ENCODE measurements at places on chromosomes 6 and 20. TPM values are rescaled to one million over a fixed set of nuclear protein-coding genes. Genes with fewer than 3 reads are reported as not detected.

Gene FOXF2
- 0.05 TPM for total RNA-seq

Gene POM121L2
- not detected for total RNA-seq

Gene SLC22A23
- 0.35 TPM for total RNA-seq

Gene SERPINB1
- 43.6 TPM for total RNA-seq

Gene DNMT3B
- 13.5 TPM for total RNA-seq

Gene GABRR1
- not detected for total RNA-seq

Gene SYCP2
- 6.1 TPM for total RNA-seq

Gene BCAS1
- 0.17 TPM for total RNA-seq
